ENCODE measurements at places on chromosomes 11 and 22. TPM values are rescaled to one million over a fixed set of nuclear protein-coding genes. Genes with fewer than 3 reads are reported as not detected.
A peak's percentile ranks its signal among the peaks of the same experiment; 100 is the strongest.

SPA17 gene
- 1.1 TPM for total RNA-seq

DNA sequence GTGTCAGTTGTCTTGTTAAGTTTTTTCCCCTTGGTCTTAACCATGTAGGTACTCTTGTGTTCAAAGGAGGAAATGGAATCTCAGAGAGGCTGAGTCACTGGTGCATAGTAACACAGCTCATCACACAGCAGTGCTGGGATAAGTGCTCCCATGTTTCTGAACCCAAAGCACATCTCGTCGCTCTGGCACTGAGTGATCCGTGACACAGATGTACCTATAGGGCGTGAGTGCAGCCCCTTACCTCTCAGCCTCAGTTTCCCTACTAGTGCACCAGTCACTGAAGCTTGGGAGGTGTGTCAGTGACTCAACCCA is 234.0 kb downstream of the ST3GAL4 start:
- no peak for DNase-seq

DNA sequence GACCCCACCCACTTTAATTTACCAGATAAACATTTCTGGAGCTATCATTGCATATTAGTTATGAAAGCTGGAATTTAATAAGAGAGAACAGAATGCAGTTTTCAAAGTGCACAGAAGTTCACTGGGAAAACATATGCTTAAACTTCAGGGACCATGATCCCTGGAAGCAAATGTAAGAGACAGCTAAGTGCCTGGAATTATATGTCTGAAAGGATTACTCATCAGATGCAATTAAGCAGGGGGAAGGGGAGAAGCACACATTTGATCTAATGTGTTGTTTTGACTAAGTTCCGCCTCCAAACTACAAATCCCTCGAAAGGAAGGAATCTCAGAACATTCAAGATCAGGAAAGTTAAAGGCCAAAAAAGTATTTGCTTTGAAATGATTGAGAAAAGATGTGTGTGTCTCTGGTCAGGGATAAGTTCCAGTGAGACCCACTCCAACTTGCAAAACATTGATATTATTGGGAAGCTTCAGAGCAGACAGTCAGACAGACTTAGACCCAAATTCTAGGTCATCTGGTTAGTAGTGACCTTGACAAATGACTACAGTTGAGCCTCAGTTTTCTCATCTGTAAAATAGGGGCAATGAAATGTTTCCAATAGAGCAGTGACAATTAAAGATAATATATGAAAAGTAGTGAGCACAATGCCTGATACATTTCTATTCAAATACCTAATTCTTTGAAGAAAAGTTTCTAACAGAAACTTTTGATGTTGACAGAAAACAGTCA is 147.6 kb downstream of the ME3 start:
- no peak for DNase-seq

GRCh38 chr11:44987506-44987905 is 36.8 kb upstream of the TP53I11 start:
- DNase-seq, result no peak

GRCh38 chr11:80320226-80320625 is 879.4 kb upstream of the TENM4 start:
- DNase-seq, result no peak

SLC37A2 gene
- 2.0 TPM for total RNA-seq

RPL27A gene
- total RNA-seq, result 923 TPM

TAF1D gene
- 101 TPM for total RNA-seq

FDX1 gene
- total RNA-seq, result 16.0 TPM

OR5P2 gene
- not detected for total RNA-seq

DNA sequence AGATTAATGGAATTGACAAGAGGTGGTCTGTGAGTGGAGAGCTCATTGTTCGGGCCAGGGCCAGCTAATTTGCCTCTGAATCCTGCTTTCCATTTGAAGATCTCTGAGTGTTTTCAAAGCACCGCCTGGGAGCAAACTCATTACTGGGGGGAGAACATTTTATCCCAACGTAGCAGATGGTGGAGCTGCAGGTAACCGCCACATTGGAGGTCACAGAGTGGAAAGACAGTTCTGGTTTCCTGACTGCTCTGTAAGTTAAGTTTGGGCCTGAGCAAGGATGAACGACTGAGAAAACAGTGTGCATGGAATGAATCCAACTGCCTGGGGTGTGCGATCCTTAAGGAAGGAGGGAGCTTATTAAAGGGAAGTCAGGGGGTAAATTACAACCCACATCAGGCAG is 30.5 kb downstream of the LMO2 start:
- DNase-seq, result no peak

APOA4 gene
- total RNA-seq, result 10,211 TPM

DNA sequence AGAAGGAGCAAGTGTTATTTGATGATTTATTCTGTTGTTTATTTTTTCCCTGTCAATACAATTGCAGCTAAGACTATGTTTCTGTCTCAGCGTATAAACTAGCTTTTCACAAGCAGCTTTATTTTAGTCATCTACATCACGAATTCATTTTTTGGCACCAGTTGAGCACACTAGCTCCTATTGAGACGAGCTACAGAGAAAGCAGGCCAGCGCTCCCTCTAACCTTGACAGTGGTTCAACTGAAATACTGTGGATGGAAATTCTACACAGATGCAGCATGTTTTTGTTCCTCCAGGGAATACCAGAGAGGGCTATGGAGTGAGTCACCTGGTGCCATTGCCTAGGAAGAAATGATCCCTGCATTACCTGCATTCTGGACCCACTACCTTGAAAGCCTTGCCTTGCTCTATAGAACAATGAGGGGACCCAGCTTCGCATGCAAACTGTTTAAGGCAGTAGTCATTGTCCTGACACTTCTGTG is 108.2 kb upstream of the ARHGAP42 start:
- no peak for DNase-seq

- DNase-seq, result no peak
Observed at GRCh38 chr22:34010259-34010658, 90.0 kb upstream of the LARGE1 start.

DNA sequence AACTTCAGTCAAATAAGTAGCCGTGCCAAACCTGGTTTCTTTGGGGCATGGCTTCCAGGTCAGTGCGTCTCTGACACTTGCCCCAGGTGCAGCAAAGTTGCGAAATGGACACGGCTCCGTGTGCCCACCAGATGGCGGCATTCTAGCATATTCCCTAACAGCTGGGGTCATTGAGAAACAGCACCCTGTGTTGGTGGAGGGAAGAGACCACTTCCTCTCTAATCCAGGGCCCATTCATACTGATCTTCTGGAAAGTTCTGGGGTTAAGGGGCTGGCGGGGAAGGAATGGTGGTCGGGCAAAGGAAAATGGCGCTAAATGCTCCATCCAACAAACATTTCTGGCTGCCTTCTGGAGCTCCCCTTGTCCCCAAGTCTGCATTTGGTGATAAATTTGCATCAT is 141.2 kb upstream of the TIMP3 start:
- peak; percentile 73 for DNase-seq

MPZL2 gene
- 22.2 TPM for total RNA-seq

- DNase-seq, result no peak
Observed at GRCh38 chr22:41757502-41757901, 43.0 kb upstream of the CCDC134 start.

HBG1 gene
- not detected for total RNA-seq

EIF4ENIF1 gene
- 47.9 TPM for total RNA-seq

DNA sequence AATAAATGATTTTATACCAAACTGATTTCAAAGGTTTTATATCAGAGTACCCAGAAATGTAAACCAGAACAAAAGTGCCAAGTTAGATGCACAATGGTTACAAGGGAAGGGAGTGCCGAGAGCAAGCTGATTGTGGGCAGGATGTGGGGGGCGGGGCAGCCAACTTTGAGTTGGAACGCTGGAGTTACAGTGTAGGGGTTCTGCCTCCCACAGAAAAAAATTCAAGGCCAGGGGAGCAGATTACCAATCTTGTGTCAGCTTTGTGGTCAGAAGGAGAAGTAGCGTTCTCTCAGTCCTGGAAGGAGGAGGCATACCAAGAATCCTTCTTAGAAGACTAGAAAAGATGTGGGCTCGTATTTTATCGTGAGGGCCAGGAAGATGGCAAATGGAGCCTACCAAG is 15.9 kb upstream of the POU2AF2 start:
- DNase-seq, result no peak

GRCh38 chr11:93526346-93526633 is 16.9 kb downstream of the SMCO4 start:
- DNase-seq, result no peak

DNA sequence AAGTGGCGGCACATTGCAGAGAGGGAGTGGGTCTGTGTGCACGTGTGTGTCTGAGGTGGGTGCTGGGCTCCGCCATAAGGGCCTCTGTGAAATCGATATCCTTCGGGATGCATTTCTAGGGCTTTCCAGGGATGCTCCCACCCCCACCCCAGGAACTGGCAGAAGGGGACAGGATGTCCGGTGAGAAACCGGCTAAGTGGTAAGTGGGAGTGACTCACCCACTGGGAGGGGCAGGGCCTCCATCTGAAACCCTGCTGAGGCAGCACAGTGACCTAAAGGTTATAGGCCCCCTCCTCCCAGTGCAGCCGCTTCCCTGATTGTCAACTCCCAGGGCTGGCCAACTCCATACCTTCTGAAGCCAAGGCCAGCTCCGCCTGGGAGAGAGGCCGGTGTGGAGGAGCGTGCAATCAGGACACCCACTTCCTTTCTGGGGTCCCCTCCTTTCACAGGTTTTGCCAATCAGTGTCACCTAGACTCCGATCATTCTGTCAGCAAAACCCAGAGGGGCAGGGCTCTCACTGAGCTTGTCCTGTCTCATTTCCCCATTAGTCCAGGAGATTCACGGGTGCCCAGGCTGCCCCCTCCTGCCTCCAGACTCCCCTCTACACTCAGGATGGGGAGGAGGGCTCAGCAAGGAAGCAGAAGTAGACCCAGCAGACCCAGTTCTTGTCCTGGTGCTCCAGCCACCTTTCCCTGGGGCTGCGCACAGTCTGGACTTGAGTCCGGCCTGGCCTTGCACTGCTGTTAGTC is 44.5 kb downstream of the NECTIN1 start:
- no peak for DNase-seq

DNA sequence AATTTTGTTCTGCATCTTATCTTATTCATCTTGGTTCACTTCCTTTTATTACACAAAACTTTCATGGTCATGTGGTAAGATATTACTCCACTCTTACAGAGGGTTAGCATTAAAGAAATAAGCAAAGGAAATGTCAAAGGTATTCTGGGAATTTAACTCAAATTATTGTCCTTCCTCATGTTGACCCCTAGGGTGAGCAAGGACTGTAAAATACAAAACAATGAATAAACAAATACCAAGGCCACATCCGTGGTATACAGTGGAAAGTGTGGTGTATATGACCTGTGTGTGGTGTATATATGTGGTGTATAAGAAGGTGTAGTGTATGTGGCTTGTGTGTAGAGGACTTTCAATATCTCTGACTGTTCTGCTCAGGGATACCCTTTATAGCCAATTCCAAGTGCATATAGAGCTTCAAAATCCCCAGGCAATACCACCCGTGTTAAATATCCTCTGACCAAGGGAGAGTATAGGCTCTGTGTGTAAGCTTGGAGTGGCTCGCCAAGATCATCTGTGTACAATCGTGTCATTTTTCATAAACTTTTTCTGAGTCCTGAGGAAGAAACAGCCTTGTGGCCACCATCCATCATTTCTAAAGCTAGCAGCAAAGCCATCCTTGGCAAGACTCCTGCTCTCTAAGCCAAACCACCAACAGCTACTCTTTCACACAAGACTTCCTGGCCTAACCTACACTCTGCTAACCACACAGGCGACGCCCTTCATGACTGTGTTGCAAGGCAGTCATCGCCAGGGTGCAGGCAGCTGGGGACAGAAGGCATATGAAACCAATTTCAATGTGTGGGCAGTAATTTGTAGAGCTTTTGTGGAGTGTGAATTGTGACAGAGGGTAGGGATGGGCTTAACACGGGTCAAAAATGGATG is 548.0 kb downstream of the ETS1 start:
- DNase-seq, result peak; percentile 62

CSF2RB gene
- 2.1 TPM for total RNA-seq

DNA sequence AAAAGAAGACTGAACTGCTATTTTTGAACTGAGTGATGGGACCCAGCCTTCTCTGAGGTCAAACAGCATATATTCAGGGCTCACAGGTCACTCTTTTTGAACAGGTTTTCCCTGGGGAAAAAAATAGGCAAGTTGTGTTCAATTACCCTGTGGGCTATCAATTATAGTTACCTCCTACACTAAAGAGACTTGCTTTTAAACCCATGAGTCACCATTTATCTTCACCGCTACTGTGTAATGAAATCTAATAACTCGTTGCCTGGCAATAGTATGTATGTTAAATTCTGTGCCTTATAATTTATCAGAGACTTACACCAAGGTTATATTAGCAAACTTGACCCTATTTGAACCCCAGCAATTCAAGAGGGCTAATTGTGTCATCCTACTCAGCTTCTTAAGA is 98.5 kb downstream of the CYP2R1 start:
- DNase-seq, result no peak

ABTB2 gene
- total RNA-seq, result 36.5 TPM

RIMBP3B gene
- not detected for total RNA-seq

DNA sequence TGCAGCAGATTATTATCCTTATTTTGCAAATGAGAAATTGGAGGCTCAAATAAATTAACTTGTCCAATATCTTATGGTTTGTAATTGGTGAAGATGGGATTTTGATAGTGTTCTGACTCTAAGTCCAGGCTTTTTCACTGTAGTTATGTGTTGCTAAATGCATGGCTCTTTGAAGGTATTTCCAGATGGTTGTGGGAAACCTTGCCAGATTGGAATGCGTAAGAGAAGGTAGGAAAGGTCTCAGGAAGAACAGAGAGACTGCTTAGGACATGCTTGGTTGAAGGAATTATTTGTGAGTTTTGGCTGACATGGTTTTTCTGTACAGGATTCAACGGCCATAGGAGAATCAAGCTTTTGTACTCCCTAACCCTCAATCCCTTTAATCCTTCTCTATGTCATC is 108.6 kb downstream of the STIM1 start:
- no peak for DNase-seq

DNA sequence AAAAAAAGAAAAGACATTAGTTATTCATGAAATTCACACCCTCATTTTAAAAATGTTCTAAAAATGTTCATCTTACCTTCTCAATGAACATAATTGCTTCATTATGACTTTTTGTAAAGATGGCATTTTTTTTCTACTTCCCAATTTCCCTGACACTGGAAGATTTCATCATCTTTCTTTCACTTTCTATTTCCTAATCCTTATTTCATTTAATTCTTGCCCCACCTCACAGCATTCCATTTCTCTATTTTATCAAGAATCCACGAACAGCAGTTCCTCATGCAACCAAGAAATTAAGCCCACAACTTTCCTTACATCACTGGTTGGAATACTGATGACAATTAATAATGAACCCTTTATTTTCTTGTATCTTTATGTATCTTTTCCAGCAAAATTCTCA is 1.9 kb downstream of the PATL1 start:
- no peak for DNase-seq

DNA sequence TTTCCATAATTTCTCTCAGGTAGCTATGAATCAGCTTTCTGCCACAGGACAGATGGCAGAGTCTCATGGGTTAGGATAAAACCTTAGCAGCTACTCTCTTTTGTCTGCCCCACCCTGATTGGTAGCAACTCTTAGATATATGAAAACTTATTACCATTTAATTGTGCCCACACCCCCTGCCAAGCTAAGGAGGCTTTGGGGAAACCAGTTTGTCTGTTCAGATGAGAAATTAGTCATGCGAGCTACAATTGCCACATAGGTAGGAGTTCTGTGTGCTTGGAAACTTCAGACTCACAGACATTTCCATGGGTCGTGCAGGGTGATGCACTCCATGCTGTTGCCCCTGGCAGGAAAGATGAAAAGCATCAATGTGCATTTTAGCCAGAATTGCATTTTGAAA is 39.9 kb downstream of the CD44 start:
- DNase-seq, result no peak
